GM19239 (cell line): ENCODE measurements at places on chromosomes 5 and 9.

- DNase-seq = no peak
Observed at GRCh38 chr5:122152266-122152900, 23.0 kb downstream of the ZNF474 start.

DNA sequence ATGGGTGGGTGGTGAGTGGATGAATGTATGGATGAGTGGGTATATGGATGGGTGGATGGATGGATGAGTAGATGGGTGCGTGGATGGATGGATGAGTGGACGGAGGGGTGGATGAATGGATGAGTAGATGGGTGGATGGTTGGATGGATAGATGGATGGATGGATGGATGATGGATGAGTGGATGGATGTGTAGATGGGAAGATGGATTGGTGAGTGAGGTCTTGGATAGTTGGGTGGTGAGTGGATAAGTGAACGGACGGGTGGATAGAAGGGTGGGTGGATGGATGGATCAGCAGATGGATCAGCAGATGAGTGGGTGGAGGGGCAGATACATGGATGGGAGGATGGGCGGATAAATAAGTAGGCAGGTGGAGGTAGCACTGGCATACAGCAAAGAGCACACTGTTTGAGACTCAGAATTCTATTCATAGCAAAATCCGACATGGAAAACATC lies 163.5 kb downstream of the C9orf50 start:
- DNase-seq = no peak

GRCh38 chr9:19186232-19186631 lies 44.3 kb upstream of the DENND4C start:
- DNase-seq = no peak

GRCh38 chr9:21764846-21765245 lies 37.6 kb upstream of the MTAP start:
- no peak for DNase-seq

DNA sequence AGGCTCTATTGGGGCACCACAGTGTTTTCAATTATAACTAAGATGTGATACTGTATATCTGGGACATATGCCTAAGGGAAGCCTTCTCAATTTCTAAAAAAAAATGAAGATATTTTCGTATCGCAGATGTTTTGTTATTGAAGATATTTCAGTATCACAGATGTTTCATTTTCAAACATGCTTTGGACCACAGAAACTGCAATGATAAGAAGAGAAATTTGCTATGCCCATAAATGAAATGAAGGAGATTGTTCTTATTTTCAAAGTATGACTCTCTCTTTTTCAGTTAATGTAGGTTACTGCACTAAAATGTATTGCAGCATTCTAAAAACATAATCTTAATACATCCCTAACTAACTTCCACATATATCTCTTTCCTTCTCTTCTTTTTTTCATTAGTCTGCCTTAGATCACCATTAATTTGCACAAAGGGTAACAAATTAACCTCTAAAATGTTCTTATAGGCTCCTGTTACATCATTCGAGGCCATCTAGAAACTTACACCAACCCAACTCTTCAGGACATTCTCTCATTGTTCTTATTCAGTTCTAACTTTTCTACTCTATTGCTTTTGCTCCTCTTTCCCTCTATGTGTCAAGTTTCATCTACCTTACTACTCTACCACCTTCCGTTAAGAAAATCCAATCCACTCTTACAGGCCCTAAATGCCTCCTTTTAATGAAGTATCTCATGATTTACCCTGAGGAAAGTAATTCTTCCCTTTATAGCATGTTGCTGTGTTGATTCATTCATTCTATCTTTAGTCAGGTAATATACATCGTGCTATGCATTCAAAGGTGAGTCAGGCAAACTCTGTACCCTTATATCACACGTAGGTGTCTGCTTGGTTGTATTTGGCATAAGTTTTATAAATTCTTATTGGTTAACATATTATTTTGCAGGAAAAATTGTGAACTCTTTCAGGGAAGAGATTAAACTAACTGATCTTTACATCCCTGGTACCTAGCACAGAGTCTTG lies 70.5 kb downstream of the ST8SIA4 start:
- DNase-seq = no peak
